ENCODE measurements at places on chromosomes 6 and 20.

DNA sequence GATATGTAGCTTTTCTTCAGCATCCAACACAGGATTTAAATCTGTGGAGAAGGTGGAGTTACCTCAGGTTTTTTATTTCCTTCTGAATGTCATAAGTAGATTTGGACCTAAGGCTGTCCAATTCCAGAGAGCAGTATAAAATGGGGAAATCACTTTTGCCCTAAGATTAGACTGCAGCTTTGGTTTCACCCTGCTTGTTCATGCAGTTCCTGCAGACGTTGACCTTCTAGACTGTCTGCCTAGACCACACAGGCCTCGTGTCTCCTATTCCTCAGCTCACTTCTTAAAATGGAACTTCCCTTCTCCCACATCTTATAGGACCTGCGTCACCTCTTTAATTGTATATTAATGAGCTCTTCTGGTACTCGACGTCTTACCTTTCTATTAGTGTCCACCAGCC is 26.0 kb upstream of the C6orf62 start:
- no peak for DNase-seq

DNA sequence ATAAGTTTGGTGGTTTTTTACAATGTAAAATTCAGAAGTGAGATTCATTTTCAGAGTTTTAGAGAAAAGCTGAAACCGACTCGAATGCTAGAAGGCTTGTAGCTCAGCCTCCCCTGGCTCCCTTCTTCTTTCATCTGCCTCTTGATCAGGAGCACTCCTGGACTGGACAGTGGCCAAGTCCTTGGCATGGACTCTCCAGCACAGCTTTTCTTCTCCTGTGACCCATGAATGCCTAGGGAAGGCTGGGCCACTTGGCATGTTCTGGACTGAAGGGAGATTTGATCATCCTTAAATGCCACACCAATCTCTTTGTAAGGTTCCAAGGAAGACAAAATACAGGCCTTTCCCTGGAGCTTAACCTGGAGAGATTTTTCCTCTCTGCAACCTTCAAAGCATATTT is 384.0 kb upstream of the SASH1 start:
- DNase-seq: no peak

GRCh38 chr6:67412035-67412434 is 1223.0 kb upstream of the ADGRB3 start:
- DNase-seq: no peak

DNA sequence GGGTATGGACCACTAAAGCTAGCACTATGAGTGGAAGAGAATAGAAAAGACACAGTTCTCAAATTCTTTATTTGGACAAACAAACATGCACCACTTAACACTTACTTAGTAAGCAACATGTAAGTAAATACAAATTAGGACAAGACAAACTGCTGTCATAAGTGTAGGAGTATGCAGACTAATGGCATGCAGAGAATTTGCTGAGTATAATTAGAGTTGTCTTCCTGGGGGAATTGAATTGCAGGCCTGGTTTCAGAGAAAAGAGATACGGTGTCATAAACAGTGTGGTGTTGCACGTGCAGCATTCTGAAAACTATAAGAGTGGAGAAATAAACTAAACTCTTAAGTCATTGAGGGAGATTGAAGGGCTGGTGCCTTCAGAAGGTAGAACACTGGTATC is 125.2 kb upstream of the EYA4 start:
- no peak for DNase-seq

DNA sequence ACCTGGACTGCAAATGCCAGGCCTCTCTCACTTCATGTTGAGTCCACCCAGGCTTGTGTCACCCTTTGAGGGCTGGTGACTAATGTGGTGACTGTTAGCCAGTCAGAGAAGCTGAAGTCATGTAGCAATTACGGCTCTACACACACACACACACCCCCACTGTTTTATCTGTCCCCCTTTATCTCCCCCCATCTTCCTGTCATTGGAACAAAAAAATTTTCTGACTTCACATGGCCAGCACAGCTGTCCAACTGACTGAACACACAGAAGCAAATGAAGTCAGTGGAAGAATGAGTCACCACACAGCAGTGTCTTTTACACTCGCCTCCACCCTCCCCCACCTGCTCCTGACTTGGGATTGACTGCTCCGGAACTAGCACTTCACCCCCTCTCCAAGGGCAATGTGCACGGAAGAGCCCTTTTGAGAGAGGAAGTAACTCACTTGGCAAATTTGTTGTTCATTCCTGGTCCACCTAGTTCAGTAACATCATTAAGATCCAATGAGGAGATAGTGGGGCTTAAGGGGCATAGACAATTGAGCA is 198.0 kb downstream of the RNF144B start:
- no peak for DNase-seq

DNA sequence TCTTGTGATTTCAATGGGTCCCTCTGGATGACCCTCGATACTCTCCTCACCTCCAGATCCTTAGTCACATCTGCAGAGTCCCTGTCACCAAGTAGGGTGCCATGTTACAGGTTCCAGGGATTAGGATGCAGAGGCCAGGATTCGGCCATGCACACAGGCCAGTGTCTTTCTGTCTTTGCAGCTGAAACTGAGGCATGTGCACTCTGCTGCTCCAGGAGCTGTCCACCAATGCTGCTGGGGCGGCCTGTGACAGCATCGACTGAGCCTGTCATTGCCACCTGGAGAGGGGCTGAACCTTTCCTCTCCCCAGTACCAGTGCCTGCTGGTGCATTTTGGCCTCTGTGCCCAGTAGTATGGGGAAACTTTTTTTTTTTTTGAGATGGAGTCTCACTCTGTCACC is 4.4 kb upstream of the RBM38 start:
- peak; percentile 69 for DNase-seq

DNA sequence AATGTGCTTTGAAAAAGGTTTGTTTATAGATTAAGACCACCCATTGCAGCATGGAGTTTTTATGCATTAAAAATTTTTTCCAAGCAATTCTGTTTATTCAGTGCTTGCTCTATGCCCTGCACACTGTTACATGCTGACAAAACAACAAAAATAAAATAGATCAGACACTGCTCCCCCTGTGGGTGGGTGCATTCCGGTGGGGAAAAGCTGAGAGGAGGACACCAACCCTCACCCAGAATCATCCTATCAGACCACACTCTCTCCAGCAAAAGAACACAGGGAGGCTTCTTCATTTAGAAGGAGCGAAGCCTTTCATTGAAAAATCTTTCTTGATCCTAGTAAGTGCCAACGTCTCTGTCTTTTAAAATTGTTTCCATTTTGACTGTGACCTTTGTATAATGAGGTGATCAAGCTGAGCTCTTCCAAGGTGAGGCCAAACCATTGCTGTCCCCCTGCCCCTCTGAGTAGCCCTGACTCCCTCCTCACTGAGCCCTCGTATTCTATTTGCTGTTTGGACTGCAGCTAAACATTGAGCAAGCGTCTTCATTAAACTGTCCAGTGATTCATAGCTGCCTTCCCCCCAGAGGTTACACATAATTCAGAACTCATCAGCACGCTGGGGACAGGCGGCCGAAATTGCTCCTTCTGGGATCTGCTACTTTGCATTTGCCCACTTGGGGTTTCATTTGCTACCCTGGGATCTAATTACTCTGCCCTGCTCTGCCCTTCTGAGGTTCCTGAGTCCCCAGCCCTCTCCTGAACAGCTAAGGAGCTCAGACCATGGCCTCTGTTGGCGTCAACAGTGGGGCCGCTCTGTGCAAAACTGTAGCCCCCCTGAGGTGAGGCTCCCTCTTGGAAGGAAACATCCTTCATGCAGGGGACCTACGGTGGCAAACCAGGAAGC is 102.4 kb downstream of the F13A1 start:
- no peak for DNase-seq

GRCh38 chr6:5490501-5491069 is 229.3 kb downstream of the FARS2 start:
- no peak for DNase-seq

DNA sequence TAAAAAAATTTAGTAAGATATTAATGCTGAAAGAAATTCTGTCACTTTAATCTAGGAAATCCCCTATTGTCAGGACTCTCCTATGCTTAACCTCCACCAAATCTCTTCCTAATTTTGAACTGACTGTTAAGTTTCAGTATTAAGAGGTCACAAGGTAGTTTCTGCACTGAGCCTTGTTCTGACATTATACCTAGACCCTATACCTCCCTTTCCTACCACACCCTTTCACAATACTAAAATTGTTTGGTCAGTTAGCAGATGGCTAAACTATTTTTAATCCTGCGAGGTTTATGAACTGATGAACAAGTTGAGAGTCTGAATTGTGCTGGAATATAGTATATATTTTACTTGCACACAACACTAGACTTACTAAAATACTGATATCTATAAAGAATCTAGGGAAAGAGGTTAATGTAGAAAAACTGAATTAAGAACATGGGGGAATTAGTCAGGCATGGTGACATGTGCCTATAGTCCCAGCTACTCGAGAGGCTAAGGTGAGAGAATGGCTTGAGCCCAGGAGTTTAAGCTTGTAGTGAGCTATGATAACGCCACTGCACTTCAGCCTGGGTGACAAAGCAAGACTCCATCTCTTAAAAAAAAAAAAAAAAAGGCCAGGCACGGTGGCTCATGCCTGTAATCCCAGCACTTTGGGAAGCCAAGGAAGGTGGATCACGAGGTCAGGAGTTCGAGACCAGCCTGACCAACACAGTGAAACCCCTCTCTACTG is 51.5 kb downstream of the HBS1L start:
- no peak for DNase-seq

DNA sequence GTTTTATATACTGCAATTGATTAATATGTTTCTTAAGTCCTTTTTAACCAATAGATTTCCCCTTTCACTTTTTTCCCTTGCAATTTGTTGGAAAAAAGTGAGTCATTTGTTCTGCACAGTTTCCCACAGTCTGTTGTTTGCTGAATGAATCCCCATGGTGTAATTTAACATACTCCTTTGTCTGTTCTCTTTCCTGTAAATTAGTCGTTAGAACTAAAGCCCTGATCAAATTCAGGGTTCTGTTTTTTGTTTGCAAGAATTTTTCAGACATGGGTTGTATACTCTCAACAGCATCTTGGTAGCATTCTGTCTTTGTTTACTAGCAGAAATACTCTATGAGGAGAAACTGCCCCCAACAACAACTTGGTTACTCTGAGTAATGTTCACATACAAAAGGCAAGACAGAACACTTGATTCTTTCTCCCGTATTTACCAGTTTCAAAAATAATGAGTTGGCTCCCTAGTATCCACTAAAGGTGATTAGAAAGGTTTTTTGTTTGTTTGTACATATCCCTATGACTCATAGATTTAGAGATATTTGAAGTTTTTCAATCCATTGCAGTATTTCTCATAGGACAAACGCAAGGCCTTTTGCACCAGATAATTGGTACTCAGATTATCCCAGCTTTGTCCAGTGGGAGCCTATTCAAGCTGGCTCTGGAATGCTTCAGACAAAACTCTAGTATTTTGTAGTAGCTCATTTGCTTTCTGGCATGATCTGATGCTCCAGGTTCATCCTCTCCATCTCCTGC is 16.5 kb downstream of the BLOC1S5 start:
- no peak for DNase-seq

DNA sequence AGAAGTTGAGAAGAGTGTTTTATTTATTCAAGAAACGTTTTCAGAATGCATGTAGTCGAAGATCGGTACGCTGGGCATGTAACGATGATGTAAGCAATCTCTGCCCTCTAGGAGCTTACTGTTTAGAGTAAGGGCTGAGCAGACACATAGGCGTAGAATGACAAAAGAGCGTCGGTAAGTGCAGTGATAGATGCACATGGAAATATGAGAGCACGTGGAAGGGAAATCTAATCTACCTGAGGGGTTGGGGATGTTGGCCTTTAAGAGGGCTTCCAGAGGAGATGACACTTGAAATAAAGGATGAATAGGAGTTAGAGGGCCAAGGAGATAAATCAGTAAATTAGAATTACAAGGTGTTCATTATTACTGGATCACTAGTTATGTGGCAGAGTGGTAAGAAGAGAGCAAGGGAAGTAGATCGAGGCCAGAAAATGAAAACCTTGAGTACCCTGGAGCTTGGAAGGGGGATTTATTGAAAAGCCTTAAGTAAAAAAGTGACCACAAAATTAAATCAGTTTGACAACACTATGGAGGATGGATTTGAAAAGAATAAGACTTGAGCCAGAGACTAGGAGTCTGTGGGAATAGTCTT is 782 bp downstream of the TRMT11 start:
- no peak for DNase-seq
